ENCODE measurements at places on chromosomes 5 and 9. TPM values are rescaled to one million over a fixed set of nuclear protein-coding genes. Genes with fewer than 3 reads are reported as not detected.

GRCh38 chr5:152595405-152595804, 190.3 kb upstream of the NMUR2 start:
- no peak for DNase-seq

The PROB1 gene
- 2.1 TPM for polyA plus RNA-seq

The PRRC2B gene
- 132 TPM for polyA plus RNA-seq

DNA sequence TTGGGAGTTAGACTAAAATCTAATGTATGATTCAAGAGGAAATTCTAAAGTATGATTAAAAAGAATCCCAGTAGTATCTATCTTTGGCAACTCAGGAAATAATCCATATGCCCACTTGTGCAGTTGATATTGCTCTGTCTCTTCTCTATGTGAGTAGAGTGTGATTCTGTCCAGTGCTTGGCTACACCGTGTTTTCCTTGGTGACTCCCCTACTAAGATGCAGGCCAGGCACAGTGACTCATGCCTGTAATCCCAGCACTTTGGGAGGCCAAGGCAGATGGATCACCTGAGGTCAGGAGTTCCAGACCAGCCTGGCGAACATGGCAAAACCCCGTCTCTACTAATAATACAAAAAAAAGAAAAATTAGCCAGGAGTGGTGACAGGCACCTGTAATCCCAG, 495.4 kb downstream of the MAT2B start:
- DNase-seq, result no peak

The DND1 gene
- polyA plus RNA-seq, result 0.22 TPM

DNA sequence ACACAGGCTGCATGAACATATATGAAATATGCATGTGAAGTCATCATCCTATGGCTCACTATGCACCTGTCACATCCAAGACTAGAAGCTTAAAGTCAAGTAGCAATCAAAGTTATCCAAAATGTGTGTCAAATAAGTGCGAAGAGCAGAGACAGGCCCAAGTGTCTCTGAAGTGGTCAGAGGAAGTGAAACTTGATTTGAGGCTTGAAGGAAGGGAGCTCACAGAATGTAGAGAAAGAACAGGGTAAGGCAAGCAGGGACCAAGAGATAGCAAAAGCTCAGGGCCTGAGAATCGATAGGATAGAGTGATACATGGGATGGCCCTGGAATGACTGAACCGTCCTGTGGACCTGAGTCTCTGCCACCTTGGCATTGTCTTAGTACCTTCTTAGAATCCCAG, 274.3 kb upstream of the TRPC7 start:
- no peak for DNase-seq

GRCh38 chr5:162591724-162592123, 524.2 kb downstream of the GABRG2 start:
- no peak for DNase-seq
